ENCODE measurements at places on chromosomes 12 and 14.

DNA sequence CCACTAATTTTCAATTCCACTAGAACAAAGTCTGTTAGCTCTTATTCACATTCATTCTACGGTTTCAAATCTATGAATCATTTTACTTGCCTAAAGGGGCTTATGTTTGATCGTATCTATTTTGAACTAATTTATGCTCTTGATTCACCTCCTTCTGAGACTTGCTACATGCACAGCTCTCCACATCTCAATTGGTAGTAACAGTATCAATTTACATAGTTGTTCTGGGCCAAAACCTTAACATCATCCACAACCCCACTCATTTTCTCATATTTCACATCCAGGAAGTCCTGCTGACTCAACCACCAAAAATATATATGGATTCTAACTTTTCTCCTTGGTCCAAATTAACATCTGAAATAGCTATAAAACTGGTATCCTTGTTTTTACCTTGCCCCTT, 208.6 kb downstream of the RASSF9 start:
- DNase-seq, result no peak

- no peak for DNase-seq
Observed at GRCh38 chr12:3150931-3151835, 74.0 kb downstream of the TSPAN9 start.

DNA sequence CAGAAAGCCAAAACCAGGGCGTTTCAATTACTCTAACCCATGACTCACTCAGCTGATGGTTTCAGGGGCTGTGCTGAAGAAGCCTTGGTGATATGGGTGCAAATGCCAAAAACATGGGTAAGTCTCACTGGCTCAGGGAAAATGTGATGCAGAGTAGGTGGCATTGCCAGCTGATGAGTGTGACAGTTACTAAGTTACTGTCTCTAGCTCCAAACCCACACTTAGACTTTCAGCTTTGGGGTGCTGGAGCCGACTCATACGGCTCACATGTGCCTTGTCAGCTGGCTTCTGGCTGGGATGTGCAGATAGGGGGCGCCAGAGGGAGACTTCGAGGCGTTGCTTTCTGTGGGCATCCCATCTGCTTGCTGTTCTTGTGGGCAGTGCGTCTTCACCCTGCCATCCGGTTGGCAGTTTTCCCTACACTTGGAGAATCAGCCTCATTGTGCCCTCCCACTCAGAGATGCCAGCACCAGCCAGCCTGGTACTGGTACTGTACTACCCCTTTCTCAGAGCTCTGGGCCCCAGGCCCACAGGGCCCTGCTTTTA, 11.1 kb upstream of the KRT7 start:
- DNase-seq, result no peak

GRCh38 chr12:40446385-40446784, 221.6 kb downstream of the LRRK2 start:
- DNase-seq, result no peak

GRCh38 chr14:51490205-51490604, 161.5 kb upstream of the FRMD6 start:
- DNase-seq, result no peak

- DNase-seq, result no peak
Observed at GRCh38 chr14:75748336-75748735, 87.3 kb downstream of the TTLL5 start.

- DNase-seq, result peak; percentile 48
Observed at GRCh38 chr12:46300910-46301309, 32.1 kb upstream of the SLC38A1 start.

GRCh38 chr12:122724641-122725243, 5.9 kb downstream of the HCAR1 start:
- no peak for DNase-seq

- DNase-seq, result no peak
Observed at GRCh38 chr14:24888532-24888931, 161.4 kb downstream of the STXBP6 start.

- no peak for DNase-seq
Observed at GRCh38 chr14:92439537-92440344, 73.8 kb upstream of the RIN3 start.

DNA sequence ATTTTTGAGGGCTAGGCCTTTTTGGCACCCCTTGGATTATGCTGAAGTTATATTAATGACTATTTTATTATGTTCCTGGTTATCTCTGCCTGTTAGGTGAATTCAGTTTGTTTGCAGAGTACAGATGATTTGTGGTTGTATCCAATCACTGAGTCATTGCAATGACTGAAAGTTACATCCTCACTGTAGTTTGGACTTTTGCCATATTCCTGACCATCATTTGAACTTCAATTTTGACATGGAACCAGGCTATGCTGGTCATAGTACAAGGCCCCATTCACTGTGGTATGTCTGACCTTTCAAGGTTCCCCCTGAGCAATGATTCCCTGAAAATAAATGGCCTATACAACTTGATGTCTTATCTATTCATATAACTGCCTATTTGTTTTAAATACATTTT, 621.0 kb downstream of the CCER1 start:
- DNase-seq, result no peak

DNA sequence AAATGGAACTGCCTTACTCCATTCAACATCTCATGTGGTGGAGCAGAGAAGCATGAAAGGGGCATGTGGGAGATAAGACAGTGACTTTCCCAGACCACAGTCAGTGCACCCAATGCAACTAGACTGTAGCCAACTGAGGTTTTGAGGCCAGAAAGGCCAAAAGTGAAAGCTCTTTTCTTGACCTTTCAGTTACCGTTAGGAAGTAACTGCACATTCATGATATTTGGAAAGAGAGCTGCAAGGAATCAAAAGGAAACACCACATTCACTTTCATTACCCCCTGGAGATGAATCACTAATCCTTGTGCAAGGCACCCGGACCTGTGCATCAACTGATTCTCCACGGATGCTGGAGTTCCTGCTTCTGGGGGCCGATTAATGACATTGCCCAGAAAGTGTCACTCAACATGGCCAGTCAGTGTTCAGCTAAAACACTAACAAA, 72.9 kb upstream of the ELK3 start:
- DNase-seq, result no peak

DNA sequence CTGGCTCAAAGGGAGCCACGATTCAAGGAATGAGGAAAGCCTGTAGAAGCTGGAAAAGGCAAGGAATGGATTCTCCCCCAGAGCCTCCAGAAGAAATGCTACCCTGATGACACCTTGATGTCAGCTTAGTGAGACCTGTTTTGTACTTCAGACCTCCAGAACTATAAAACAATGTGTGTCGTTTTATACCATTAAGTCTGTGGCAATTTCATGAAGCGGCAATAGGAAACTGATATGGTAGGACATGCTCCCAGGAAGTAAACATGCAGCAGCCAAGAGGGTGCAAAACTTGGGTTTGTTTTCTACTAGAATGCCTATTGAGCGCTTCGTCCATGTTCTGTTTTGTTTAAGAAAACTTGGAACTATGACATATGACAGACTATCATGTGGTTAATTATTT, 2.5 kb upstream of the APOBEC1 start:
- DNase-seq, result no peak

- DNase-seq, result no peak
Observed at GRCh38 chr14:55412676-55413075, 1.0 kb upstream of the ATG14 start.

GRCh38 chr12:81963026-81963425, 203.9 kb upstream of the PPFIA2 start:
- no peak for DNase-seq

GRCh38 chr12:104152685-104153241, 14.8 kb upstream of the NFYB start:
- DNase-seq, result no peak

- DNase-seq, result peak; percentile 74
Observed at GRCh38 chr12:6201213-6201608, 1.0 kb downstream of the CD9 start.

DNA sequence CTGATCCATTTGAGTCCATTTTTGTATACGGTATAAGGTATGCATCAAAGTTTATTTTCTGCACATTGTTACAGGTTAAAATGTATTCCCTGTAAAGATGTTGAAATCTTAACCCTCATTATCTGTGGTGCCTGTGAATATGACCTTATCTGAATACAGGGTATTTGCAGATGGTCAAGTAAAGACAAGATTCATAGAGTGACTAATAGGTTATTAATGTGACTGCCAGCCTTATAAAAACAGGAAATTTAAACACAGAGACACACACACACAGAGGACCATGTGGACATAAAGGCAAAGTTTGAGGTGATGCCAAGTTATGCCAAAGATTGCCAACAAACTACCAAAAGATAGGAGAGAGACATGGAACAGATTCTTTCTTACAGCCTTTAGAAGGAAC, 347.2 kb upstream of the DCN start:
- DNase-seq, result no peak

GRCh38 chr14:73461478-73462047, 3.2 kb upstream of the NUMB start:
- no peak for DNase-seq

GRCh38 chr12:93829016-93829415, 151.8 kb downstream of the CRADD start:
- no peak for DNase-seq

DNA sequence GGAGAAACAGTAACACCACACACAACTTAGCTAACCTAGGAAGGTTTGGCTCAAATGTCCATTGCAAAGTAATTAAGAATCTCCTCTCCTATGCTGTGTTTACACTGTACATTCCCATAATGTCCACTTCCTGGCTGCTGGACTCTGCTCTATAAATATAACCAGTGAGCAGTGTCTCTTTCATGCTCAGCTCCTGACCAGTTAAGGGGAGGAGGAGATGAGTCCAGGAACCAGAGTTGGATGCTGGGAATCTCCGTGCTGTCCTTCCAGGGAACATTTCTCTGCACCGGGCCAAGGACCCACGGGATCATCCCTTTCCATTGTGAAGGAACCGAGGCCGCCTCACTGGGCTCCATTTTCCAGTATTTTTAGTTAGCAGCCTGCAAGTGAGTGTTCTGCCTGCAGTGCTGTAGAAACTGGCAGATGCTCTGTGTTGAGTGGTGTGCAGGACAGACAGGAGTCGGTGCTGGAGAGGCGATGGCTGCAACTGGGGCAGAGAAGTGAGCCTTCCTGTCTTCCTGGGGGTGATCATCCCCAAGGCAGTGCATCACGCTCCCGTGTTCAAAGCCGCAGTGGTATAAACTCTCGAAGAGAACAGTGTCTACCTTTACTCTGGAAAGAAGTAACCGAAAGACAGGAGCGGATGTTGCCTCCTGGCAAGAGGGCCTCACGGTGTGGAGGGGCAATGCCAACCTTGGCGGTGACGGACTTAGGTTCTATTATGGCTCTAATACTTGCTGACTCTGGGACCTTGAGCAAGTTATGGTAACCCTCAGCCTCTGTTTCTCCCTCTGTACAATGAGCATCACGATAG, 195.5 kb downstream of the CACNA1C start:
- no peak for DNase-seq

DNA sequence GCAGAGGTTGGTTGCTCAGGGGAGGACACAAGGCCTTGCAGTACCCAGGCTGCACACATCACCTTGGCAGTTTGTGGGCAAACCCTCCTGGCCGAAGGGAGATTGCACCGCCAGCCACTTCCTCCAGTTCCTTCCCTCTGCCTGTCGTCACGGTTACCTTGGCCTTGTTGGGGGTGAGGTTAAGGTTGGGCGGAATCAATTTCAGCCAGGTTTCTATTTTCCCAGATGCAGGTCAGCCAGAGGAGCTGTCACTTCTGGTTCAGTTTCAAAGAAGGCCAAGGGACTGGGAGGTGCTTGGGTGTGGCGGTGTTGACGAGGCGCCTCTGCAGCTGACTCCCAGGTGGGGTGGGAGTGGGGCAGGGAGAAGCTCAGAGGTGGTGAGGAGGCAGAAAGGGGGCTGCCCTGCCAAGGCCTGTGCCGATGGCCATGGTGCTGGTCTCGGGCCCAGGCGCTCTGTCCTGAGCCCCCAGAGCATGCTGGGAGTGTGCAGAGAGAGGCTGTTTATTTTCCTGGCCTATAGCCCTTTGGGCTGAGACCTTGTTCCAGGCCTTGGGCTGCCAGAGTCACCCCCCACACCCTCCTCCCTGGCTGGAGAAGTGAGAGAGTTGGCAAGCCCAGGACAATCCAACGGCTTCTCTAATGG, 31.4 kb downstream of the JDP2 start:
- no peak for DNase-seq

DNA sequence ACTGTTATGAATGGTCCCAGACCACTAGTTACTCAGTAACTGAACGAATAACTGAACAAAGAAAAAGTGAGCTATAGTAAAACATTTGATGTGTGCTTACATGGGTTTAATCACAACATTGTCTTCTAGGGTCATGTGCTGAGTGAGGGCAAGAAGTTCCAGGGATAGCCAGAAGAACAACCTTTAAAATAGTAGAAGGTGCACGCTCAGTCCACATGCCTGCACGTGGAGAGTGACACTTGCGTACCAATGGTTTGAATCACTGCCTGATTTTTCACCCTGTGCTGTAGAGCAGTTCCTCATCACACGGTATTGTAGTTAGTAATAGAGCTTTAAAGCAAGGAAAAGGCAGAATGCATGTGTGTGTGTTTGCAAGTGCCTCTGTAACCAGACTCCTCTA, 224.2 kb downstream of the EGLN3 start:
- no peak for DNase-seq

- DNase-seq, result no peak
Observed at GRCh38 chr12:53493610-53494391, 5.5 kb downstream of the MAP3K12 start.

- DNase-seq, result no peak
Observed at GRCh38 chr14:53054457-53054856, 98.7 kb downstream of the DDHD1 start.

GRCh38 chr14:95485222-95485819, 31.1 kb downstream of the SYNE3 start:
- DNase-seq, result no peak

GRCh38 chr12:4717806-4718205, 2.4 kb upstream of the GALNT8 start:
- DNase-seq, result no peak

DNA sequence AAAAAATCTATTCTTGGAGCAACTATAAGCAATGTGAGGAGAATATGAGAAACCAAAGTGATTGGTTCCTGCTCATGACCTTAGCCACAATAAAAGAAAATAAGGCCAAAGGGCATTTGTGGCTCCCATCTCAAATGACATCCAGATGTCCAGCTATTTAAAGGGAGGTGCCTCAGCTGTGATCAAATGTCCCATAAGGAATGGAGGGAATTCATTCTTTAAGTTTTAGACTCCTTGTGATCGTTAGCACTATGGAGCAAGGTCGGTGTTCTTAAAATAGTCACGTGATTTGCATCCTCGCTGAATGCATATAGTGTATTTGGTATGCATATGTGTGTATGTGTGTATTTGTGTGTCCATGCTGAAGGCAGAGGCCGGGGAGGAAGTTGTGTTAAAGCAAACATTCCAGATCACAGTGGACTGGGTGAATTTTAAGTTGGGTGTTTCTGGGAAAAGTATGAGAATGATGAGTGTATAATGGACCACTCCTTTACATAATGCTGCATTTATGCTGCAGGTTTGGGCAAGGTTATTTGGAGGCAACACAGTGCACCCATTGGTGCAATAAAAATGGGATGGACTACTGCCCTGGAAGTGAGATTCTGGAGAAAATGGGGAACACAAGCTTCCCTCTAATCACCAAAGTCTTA, 5.6 kb upstream of the E2F7 start:
- DNase-seq, result no peak

- DNase-seq, result peak; percentile 80
Observed at GRCh38 chr12:104643819-104644669, 187.3 kb downstream of the CHST11 start.

- no peak for DNase-seq
Observed at GRCh38 chr14:73462048-73462715, 3.8 kb upstream of the NUMB start.

All from NCI-H187 treated with DMSO at 0.1 percent for 48 hours (cell line).